Non-pigmented ciliary epithelial cell (primary cell): ENCODE measurements at places on chromosomes 11 and 22.
A peak's percentile ranks its signal among the peaks of the same experiment; 100 is the strongest.

GRCh38 chr11:104169091-104169490, 5.1 kb upstream of the PDGFD start:
- DNase-seq: no peak

DNA sequence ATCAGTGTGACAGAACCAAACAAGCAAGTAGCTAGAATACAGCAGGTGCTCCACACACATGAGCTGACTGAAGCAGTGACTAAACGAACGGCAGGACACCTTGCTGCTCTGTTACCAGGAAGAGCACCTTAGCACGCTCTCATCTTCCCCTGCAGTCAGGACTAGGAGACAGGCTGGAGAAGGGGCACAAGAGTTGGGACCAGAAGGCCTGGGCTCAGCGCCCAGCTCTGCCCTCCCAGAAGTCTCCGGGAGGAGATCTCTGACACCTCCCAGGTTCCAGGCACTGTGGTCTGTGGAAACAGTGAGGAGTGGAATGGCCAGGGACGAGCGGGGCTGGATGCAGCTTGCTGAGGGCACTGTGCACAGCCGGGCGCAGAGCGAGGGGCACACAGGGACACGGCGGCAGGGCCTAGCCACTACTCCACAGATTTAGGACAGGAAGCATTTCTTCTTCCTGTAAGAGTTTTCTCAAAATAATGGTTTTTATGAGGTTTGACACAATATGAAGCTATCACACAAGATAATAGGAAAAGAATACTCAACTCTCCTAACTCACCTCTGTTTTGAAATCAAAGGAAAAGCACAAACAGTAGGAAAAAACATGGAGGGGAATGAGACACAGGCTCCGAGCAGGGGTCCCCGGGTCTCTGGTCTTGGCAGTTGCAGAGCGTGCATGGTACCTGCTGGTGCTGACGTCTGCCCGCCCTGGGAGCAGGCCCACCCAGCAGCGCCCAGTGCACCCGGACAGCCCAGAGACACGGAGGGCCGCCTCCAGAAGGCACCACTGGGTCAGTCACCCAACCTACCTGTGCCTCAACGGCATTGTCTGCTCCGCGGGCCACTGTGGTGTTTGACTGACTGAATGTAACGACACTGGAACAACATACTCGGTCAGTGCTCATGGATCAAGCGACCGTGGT, 67.6 kb downstream of the NCAPD3 start:
- DNase-seq: no peak

- no peak for DNase-seq
Observed at GRCh38 chr11:2133241-2134021, 5.8 kb downstream of the IGF2 start.

DNA sequence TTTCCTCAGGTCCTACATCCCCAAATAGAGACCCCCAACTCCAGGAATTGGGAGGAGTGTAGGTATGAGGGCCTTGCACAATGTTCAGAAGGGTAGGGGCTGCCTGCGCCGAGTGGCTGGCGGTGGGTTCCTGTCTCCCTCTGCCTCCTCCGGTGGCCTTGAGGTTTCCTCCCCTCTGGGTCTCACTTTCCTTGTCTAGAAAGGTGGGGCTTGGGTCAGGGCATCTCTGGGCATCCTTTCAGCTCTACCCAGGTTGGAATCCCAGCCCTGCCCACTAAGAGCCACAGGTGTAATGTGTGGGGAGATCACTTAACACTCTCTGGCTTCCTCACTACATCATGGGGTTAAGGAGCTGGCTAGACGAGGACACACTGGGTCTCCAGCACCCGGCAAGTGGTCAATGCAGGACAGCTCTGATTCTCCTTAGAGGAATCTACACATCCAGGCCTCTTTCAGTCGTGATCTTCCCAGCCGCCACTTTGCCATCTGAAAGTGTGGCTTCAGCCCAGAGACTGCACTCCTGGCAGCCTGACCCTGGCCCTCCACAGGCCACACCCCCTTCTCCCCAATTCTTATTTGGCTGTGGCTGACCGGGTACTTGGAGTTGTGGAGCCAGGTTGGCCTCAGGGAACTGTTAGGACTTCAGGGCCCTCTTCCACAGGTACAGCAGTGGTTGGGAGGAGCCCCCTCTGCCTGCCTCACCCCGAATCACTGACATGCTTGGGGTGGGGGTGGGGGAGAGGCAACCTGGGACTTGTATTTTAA, 22.1 kb downstream of the PRDM11 start:
- DNase-seq: no peak

- DNase-seq: no peak
Observed at GRCh38 chr11:2672553-2673249, 27.1 kb downstream of the KCNQ1OT1 start.

DNA sequence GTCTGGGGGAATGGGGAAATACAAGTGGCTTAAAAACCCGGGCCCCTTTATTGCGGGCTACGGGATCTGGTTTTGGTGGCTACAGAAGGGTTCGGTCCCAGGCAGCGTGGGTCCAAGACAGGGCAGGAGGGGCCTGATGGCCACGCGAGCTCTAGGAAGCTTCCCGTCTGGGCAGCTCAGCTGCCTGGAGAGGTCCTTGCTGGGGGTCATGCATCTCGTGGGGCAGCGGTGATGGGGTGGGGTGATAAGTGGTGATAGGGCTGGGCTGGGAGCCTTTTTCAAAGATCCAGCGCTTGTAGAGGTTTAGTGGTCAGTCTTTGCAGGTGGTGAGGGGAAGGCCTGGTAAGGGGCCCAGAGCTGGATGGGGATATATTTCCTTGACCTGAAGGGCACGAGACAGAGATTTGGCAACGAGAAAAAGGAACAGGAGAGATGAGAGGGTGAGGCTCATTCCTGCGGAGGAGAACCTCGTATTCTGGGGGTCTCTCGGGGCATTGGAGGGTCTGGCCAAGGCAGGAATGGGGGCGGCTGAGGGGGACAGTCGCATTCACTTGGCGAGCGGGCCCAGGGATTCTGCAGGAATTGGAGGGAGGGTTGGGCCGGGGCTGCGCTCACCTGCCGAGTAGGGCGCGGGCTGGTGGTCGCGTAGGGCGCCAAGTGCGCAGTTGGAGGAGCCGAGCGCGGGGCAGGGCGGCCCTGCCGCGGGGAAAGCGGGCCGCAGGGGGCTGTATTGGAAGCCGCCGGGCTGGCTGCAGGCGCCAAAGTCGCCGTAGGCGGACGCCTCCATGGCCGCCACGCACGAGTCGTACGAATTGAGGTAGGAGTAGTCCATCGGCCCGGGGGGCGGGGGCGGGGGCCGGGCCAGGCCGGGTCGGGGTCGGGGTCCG, 560 bp downstream of the PHOX2A start:
- no peak for DNase-seq

GRCh38 chr22:26038365-26038764, 130.9 kb upstream of the SEZ6L start:
- no peak for DNase-seq

DNA sequence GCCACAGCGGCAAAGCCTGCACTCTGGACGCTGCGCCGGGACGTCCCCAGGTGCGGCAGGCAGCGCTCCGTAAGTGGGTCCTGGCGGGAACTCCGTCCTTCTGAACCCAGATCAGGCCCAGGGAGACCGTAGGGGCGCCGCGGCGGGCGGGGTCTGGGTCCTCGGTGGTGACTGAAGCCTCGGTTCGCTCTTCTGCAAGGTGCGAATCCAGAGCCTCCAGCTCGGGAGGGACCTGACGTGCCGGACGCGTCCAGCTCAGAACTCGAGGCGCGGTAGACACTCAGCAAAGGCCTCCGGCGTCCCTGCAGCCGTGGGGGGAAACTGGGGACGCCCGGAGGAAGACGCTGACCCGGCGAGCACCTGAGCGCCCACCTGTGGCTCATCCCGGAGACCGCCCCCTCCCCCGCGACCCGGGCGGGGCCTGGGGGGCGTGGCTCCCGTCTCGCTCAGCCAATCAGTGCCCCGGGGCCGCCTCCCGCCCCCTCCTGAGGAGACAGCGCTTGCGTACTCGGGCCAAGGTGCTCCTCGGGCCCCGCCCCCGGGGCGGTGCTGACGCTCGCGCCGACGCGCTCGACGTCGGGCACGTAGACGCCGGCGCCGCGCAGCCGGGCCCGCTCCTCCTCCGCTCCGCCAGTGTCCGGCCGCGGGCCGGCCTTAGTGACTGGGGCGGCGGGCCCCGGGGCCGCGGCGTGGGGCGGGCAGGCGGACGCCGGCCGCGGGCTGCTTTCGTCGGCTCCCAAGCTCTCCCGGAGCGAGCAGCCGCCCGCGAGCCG, at the start of gene PPFIA1:
TSS of gene PPFIA1 (plus strand) at position 587 of the 773 bp plus-strand sequence. CDS start 1,483 bp downstream, outside the sequence.
- peak; percentile 58 for DNase-seq

- DNase-seq: peak; percentile 46
Observed at GRCh38 chr11:111283945-111284481, 14.3 kb upstream of the POU2AF3 start.

DNA sequence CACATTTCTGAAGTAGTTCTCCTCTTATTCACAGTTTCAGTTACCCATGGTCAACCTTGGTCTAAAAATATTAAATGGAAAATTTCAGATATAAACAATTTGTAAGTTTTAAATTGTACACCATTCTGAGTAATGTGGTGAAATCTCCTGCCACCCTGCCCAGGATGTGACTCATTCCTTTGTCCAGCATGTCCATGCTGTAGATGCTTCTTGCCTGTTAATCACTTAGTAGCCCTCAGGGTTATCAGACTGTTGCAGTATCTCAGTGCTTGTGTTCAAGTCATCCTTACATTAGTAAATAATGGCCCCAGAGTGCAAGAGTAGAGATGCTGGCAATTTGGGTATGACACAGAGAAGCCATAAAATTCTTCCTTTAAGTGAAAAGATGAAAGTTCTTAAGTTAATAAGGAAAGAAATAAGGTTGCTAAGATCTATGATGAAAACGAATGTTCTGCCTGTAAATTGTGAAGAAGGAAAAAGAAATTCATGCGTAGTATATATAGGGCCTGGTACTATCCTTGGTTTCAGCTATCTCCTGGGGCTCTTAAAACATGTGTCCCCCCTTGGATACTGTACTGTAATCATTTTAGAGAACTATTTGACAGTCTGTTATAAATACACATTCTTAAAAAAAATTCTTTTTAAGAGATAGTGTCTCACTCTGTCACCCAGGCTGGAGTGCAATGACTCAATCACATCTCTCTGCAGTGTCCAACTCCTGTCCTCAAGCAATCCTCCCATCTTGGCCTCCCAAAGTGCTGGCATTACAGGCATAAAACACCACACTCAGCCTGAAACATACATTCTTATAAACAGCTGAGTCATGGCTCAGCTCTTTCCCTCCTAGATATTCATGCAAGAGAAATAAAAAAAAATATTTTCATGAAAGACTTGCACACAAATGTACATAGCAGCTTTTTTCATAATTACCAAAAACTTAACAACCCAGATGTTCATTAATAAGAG, 31.3 kb downstream of the MTNR1B start:
- DNase-seq: peak; percentile 65

DNA sequence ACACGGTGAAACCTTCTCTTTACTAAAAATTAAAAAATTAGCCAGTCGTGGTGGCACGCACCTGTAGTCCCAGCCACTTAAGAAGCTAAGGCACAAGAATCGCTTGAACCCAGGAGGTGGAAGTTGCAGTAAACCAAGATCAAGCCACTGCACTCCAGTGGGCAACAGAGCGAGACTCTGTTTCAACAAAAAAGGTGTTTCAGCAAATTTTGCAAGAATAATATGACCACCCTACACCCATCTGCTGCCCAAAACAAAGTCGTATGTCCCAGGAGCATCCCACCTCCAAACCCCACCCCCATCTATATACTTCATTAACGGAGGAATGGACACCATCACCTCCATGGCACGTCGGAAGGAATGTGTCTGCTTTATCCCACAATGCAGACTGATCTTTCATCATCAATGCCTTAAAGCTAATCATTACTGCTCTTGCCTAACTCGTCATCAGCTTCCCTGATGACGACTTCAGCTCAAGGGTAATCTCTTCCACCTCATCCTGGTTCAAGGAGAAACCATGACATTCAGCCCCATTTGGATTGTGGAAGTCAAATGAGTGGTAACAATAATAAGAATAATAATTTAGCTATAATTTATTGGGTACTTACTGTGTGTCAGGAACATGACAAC, 34.1 kb downstream of the SCGB1A1 start:
- no peak for DNase-seq

DNA sequence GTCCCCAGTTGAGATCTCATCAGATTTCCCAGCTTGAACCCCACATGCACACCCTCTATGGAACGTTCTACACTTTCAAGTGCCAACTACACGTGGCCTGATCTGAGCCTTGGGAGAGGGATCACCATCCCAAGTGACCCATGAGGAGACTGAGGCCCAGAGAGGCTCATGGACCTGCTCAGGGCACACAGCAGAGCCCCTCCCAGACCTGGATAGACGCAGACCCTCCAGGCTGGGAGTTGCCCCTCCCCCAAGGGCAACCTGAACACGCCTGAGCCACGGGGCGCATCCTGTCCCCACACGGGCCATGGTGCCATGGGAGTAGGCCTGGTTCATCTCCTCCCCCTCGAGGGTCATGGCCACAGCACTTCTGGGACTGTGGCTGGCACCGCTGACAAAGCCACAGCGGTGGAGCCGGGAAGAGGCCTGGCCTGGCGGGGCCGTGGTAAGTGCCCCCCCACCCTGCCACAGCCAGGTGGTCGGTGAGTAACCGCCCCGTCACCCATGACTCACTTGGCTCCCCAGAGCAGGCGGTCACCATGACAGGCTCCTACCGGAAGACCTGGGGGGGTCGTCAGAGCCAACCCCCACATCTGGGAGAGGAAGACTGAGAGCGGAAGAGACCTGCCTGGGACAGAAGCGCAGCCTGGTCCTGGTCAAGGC, 8.1 kb downstream of the WNT7B start:
- DNase-seq: peak; percentile 35

- no peak for DNase-seq
Observed at GRCh38 chr22:25558341-25558740, 6.1 kb upstream of the GRK3 start.

DNA sequence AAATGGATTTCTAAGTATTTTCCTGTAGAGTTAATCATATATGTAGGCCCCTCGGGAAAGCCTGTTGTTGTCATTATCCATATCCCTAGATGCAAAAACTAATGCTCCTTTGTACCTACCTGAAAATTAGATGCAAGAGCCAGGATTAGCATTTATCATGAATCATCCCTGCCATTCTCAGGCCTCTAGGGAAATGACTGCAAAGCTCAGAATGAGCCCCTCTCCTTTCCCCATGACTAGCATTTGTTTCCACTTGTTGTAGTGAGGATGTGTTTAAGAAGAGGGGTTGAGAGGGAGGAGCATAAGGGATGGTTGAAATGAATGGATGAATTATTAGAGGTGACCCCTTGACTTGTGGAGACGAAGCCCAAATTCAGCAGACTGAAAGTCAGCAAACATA, 537.9 kb downstream of the NTM start:
- no peak for DNase-seq

DNA sequence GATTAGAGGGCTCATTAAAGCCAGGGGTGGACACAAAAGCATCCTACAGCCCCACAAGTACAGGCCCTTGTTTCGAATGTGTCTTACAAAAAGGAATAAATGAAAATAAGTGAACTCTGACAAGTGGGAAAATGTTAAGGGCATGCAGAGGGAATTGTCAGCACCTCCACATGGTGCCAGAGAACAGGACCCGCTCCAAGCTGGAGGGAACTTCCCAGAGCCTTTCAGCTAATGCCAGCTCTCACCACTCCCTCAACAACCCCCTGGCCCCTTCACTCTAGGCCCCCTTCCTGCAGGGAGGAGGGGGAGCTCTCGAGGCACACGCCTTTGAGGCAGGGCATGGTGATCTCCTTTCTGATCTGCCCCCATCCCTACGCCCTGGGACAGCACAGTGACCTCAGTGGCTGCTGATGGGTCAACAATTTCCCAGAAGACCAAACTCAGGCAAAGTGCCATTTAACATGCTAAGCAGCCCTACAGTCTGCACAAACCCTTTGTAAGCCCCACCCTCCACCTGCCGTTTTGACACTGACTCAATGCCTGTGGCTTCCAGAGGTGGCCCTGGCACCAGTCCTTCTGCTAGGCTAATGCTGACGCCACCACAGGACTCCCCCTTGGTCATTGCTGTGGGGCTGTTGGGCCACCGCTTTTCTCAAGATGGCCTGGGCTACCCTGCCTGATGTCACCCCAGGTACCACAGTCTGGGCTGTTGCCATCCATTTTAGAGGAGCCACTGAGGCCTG, 12.5 kb upstream of the CHST1 start:
- no peak for DNase-seq
